Stimulated activated CD8-positive, alpha-beta memory T cell treated with anti-CD3 and anti-CD28 coated beads, Interleukin-15, amount 100 ng/mL, for 1 hour (primary cell): ENCODE measurements at places on chromosomes 1 and 21.

DNA sequence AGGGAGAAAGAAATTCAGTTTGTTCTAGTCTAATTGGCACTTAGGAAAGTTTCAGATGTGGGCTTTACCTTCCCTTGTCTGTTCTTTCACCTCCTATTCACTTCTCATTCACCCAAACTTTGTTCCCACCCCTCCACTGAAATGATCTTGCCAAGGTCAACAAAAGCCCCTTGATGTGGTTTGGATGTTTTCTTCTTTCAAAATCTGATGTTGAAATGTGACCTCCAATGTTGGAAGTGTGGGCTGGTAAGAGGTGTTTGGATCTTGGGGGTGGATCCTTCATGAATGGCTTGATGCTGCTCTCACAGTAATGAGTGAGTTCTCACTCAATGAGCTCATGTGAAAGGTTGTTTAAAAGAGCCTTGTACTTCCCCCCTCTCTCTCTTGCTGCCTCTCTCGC lies 379.3 kb downstream of the HHIPL2 start:
- DNase-seq, result no peak

- DNase-seq, result no peak
Measured at GRCh38 chr1:20530901-20531300, 21.5 kb upstream of the FAM43B start.

- no peak for DNase-seq
Measured at GRCh38 chr1:229015806-229016205, 255.1 kb upstream of the RAB4A start.

- no peak for DNase-seq
Measured at GRCh38 chr1:116265931-116266863, 106.8 kb upstream of the ATP1A1 start.

DNA sequence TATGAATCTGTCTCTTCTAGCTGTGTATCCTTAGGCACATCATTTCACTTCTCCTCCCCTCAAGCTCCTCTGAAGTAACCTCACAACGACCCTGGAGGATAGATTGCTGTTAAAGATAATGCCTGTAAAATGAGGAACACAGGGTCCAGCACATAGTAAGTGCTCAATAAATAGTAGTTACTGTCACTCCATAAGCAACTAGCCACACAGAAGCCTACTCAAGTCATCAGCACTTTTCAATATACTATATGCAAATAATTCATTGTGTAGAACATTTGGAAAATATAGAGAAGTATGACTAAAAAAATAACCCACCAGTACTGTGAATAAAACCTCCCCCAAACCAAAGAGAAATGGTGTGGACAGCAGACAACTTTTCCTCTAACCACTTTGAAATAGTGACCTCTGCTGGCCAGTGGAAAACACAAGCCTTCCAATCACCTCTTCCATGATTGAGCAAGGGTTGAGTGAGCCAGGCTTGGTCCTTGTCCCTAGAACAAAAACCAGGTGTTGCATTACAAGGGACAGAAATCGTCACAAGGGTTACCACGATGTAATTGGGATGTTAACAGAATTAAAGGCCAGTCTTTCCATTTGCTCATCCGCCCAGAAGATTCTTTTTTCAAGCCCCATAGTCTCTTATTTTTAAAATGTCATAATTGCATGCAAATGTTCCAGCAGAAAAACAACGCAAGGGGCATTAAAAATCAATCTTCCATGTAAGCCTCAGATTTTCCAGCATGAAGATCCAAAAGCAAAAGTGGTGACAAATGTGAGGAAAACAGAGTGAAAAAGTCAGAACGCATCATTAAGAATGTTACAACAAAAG lies 15.7 kb upstream of the GLIS1 start:
- no peak for DNase-seq

DNA sequence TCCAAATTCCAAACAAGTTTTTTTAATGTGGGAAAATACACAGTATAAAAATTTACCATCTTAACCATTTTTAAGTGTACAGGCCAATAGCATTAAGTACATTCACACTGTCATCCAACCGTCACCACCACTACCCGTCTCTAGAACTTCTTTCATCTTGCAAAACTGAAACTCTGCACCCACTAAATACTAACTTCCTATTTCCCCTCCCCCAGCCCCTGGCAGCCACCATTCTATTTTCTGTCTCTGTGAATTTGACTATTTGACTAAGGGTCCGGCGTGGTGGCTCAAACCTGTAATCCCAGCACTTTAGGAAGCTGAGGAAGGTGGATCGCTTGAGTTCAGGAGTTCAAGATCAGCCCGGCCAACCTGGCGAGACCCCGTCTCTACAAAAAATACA lies 36.1 kb downstream of the CLSTN1 start:
- DNase-seq, result no peak

DNA sequence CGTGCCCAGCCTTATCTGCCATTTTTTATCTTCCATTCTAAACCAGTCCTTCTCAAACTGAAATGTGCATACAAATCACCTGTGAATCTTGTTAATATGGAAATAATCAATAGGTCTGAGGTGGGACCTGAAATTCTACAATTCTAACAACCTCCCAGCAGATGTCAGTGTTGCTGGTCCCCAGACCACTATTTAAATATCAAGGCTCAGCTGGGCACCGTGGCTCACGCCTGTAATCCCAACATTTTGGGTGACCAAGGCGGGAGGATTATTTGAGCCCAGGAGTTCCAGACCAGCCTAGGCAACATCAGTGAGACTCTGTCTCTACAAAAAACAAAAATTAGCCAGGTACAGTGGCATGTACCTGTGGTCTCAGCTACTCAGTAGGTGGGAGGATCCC lies 4.1 kb downstream of the UQCRHL start:
- DNase-seq, result no peak

- no peak for DNase-seq
Measured at GRCh38 chr1:29970747-29971325, 734.5 kb downstream of the PTPRU start.
